ENCODE measurements at places on chromosomes 5 and 9.

DNA sequence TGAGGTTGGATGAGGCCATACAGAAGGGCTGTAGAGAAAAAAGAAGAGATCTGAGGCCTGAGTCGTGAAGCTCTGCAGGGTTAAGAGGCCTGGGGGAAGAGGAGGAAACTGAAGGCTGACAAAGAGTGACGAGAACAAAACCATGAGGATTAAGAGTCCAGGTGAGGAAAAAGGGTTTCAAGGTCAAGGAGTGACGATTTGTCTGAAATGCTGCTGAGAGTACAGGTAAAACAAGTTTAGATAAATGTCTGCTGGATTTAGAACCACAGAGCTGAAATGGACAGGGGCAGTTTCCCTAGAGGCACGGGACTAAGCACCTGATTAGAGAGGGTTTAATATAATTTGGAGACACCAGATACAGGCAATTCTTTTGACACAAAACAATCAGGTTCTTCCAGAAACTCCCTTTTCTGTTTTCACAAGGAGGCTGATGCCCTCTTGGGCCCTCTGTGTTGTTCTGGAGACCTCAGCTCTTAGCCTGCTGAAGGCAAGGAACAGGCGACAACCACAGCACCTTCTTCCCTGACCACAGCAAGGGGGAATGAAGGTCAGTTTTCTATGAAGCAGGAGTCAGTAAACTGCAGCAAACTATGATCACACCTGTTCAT, 14.6 kb upstream of the GCNT1 start:
- DNase-seq: no peak
- no peaks in the 10 kb centered on the region for H3K27me3 ChIP-seq
- H3K36me3 ChIP-seq: peaks cover 6% of the 10 kb centered on the region

DNA sequence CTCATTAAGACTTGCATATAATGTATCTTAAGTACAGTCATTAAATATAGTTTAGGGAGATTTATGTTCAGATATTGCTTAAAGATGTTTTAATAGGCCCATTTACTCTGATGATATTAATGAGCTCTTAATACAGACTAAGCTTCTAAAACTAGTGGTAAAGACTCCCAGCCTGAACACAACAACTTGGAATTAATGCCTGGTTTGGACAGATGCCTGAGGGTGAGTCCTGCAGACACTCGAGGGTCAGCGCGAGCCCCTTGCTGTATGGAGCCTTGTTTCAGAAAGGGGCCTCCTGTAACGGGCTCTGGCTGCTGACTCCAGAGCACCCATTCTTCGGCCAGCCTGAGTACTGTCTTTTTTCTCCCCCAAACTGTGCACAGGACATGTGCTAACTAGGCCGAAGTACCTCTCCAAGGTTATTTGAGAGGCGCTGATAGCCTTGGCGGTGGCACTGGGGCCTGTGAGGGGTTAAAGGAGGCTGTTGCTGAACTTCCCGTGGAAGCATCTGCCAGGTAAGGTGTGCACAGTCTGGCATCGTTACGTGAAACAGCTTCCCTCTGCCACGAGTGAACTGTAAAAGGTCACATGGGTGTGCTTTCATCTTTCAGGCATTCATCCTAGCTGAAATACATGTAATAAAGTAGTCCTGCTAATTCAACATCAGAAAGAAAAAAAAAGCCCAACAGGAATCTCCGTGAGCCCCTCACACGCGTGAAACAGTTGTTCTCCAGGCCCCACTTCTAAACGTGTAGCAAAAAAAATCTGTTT, 113.4 kb downstream of the MVB12B start:
- H3K4me1 ChIP-seq: peaks cover 5% of the 10 kb centered on the region
- no peak for DNase-seq
- no peaks in the 10 kb centered on the region for H3K36me3 ChIP-seq
- H3K4me3 ChIP-seq: no peak overlapping the region
- no peak overlapping the region for H3K27ac ChIP-seq

DNA sequence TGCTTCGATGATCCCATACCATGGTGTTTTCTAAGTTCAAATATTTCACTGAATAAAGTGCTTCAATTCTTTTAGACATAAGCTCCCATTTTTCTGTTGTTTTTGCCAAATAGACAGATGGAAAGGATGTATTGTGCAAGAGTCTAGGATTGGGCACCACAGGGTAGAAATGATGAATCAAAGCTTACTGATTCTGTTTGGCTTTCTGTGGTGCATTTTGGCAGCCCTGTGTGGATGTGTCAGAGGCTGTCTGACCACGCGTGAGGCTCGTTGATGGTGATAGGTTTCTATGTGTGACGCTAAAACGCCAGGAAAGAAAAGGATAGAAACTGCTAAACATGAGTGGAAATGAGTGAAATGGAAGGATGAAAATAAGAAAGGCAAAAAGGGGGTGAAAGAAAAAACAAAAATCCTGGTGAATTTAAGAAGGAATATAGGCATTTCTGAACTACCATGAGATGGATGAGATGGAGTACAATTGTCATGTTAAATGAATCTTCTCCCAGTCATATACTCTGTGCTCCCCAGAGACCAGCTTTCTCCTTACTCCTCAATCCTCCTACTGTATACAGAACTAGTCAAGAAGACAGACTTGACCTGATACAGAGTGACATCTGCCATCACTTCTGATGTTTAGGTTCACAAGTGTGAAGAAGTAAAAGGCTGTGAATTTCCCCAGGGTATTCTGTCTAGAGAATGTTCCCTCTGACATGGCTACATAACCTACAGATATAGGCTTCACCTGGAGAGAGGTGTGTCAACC, 54.4 kb downstream of the ANKH start:
- H3K4me1 ChIP-seq: peaks cover 39% of the 10 kb centered on the region
- no peak for DNase-seq
- peak overlapping the region; percentile 1 for H3K27ac ChIP-seq
- H3K36me3 ChIP-seq: peaks cover 8% of the 10 kb centered on the region

- DNase-seq: no peak
- H3K27me3 ChIP-seq: no peaks in the 10 kb centered on the region
- H3K4me3 ChIP-seq: no peak overlapping the region
Observed at GRCh38 chr5:176408590-176408989, 7.7 kb downstream of the CLTB start.

GRCh38 chr5:163508753-163509152, 3.3 kb downstream of the MAT2B start:
- H3K36me3 ChIP-seq: peaks cover 31% of the 10 kb centered on the region
- peak overlapping the region; percentile 59 for H3K27ac ChIP-seq
- peaks cover 67% of the 10 kb centered on the region for H3K4me1 ChIP-seq
- peak overlapping the region; percentile 92 for H3K4me3 ChIP-seq
- H3K27me3 ChIP-seq: no peaks in the 10 kb centered on the region
- no peak for DNase-seq

DNA sequence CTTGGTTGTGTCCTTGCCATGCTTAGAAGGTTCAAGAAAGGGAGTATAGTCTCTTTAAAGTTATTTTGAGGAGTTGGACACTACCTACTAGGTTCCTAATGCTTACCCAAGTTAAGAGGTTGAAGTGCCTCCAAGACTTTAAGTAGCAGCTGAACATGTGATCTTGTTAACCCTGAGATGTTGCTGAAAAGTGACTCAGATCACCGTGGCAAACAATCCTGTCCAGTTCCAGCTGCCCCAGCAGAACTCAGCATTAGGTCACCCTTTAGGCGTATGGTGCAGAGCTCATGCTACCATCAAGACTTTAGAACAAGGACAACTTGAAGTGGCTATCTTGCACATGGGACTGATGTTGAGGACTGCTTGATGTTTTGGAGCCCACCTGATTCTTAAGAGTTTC, 22.5 kb downstream of the ZNF462 start:
- DNase-seq: no peak
- no peaks in the 10 kb centered on the region for H3K4me1 ChIP-seq
- no peaks in the 10 kb centered on the region for H3K27me3 ChIP-seq
- no peaks in the 10 kb centered on the region for H3K36me3 ChIP-seq
- no peak overlapping the region for H3K4me3 ChIP-seq

- DNase-seq: no peak
- H3K27me3 ChIP-seq: no peaks in the 10 kb centered on the region
- H3K36me3 ChIP-seq: peaks cover 34% of the 10 kb centered on the region
- no peak overlapping the region for H3K27ac ChIP-seq
Observed at GRCh38 chr5:39025456-39025855, 48.7 kb downstream of the RICTOR start.

GRCh38 chr5:68277431-68277830, 61.9 kb downstream of the PIK3R1 start:
- H3K4me1 ChIP-seq: peaks cover 77% of the 10 kb centered on the region
- no peak overlapping the region for H3K27ac ChIP-seq
- no peaks in the 10 kb centered on the region for H3K27me3 ChIP-seq

- H3K4me1 ChIP-seq: peaks cover 42% of the 10 kb centered on the region
- H3K27ac ChIP-seq: no peak overlapping the region
Observed at GRCh38 chr9:91033797-91034196, 232.2 kb downstream of the SYK start.

Measured in activated T-helper 1 cell treated with anti-CD3 and anti-CD28 coated beads, Interleukin-12 subunit alpha, Interleukin-12 subunit beta, Interleukin-2, Interleukin-4 antibody, amounts not matched to agents 30 ng/mL and 10 ng/mL and 1 ng/mL, durations not matched to agents 14 hours and 24 hours and 36 hours (primary cell).